ENCODE measurements at places on chromosomes 6 and 20.

- H3K36me3 ChIP-seq: peaks cover 51% of the 10 kb centered on the region
- H3K27ac ChIP-seq: no peak overlapping the region
- no peak overlapping the region for H3K4me3 ChIP-seq
- H3K4me1 ChIP-seq: peaks cover 5% of the 10 kb centered on the region
- DNase-seq: no peak
- no peaks in the 10 kb centered on the region for H3K27me3 ChIP-seq
Measured at GRCh38 chr6:149025061-149025460, 278.2 kb downstream of the UST start.

GRCh38 chr6:110731898-110732297 is 83.4 kb downstream of the CDK19 start:
- H3K27me3 ChIP-seq: no peaks in the 10 kb centered on the region
- DNase-seq: no peak
- peaks cover 42% of the 10 kb centered on the region for H3K36me3 ChIP-seq
- H3K27ac ChIP-seq: no peak overlapping the region
- no peak overlapping the region for H3K4me3 ChIP-seq
- H3K4me1 ChIP-seq: no peaks in the 10 kb centered on the region

DNA sequence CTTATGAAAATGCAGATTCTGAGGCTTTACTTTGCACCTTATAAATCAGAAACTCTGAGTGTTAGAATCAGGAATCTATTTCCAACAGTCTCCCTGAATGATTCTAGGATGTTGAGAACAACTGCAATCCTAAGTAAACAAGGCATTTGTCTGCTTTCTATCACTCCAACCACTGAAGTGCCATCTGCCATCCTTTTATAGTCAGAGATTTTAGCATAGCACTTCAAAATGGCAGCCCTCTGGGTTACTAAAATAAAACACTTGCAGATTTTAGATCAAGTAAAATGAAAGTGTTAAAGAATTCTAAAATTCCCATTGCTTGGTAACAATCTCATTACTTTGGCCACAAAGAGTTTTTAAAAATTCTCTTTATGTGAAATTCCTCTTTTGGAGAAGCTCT is 258.9 kb downstream of the CD109 start:
- H3K36me3 ChIP-seq: no peaks in the 10 kb centered on the region
- no peak overlapping the region for H3K4me3 ChIP-seq
- no peak for DNase-seq
- peaks cover 4% of the 10 kb centered on the region for H3K27me3 ChIP-seq
- no peak overlapping the region for H3K27ac ChIP-seq

GRCh38 chr20:7850775-7851490 is 89.3 kb downstream of the HAO1 start:
- no peak for DNase-seq
- peaks cover 9% of the 10 kb centered on the region for H3K4me1 ChIP-seq
- H3K36me3 ChIP-seq: no peaks in the 10 kb centered on the region
- peaks cover 10% of the 10 kb centered on the region for H3K27me3 ChIP-seq
- H3K4me3 ChIP-seq: no peak overlapping the region

- H3K36me3 ChIP-seq: peaks cover 61% of the 10 kb centered on the region
- peak overlapping the region; percentile 87 for H3K27ac ChIP-seq
- peaks cover 41% of the 10 kb centered on the region for H3K4me1 ChIP-seq
- H3K27me3 ChIP-seq: no peaks in the 10 kb centered on the region
Measured at GRCh38 chr6:107941627-107942026, 16.4 kb downstream of the SEC63 start.
